ENCODE measurements at places on chromosomes 7 and 10. TPM values are rescaled to one million over a fixed set of nuclear protein-coding genes. Genes with fewer than 3 reads are reported as not detected.

Gene NUDCD3
- total RNA-seq = 62.2 TPM

Gene SORBS1
- 0.34 TPM for total RNA-seq

Gene FRMD4A
- total RNA-seq = 8.0 TPM

Gene MYL7
- 0.34 TPM for total RNA-seq

Gene CCDC3
- 1.00 TPM for total RNA-seq

Gene TUBB8
- total RNA-seq = not detected

Gene GPR146
- 1.2 TPM for total RNA-seq

Measured in nasal cavity respiratory epithelium epithelial cell of viscerocranial mucosa (primary cell).